ENCODE measurements at places on chromosomes 12 and 14.

DNA sequence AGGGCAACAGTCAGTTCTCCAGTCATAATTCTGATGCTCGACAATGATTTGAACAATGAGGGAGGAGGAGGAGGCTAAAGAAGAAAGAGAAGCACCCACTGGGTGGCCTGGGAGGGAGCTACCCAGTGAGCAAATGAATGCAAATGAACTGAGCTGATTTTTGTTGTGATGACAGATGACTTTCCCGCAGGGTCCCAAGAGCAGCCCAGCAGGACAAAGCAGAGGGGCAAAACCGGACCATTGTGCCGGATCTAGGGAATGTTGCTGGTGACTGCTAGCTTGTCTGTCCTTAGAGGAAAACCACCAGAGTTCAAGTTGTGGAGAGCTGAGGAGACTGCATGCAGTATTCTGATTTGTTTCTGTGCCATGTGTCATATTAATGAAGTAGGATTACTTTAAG, 162.8 kb downstream of the MON2 start:
- DNase-seq: no peak

DNA sequence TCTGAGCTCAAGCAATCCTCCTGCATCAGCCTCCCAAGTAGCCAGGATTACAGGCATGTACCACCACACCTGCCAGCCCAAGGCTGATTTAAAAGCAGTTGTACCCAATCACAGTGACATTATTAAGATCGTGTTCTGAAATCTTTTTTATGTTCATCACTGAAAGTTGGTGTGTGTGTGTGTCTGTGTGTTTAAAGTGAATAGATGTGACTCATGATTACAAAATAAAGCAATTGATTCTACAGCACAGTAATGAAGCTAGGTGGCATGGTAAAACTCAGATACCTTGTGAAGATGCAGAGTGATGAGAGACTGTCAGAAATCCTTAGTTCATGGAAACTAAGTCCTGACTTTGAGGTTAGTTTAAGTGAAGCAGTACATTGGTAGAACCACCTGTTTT, 74.2 kb upstream of the ATP2B1 start:
- DNase-seq: no peak

DNA sequence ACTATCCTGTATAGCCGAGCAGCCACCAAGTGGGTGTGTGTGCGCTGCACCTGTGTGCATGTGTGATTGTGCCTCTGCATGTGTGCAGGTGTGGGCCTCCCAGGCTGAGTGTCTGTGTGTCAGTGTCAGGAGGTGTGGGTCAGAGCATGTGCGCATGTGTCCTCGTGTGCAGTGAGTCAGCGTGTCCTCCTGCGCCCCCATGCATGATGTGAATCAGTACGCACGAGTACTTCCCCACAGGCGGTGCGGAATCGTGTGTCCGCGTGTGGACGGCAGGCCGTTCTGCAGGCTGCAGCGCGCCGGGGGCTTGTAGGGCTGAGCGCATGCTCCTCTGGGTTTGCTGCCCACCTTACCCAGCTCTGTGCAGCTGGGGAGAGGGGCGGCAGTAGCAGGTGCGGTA, 34.2 kb downstream of the DTX1 start:
- DNase-seq: no peak

GRCh38 chr14:55814064-55814463, 234.1 kb downstream of the KTN1 start:
- DNase-seq: no peak

Data from stimulated activated CD4-positive, alpha-beta T cell treated with anti-CD3 and anti-CD28 coated beads, Interleukin-2, amount 100 ng/mL, for 48 hours (primary cell).